Cardiac muscle cell (in vitro differentiated cells and primary cell): ENCODE measurements at places on chromosomes 16 and 17.

DNA sequence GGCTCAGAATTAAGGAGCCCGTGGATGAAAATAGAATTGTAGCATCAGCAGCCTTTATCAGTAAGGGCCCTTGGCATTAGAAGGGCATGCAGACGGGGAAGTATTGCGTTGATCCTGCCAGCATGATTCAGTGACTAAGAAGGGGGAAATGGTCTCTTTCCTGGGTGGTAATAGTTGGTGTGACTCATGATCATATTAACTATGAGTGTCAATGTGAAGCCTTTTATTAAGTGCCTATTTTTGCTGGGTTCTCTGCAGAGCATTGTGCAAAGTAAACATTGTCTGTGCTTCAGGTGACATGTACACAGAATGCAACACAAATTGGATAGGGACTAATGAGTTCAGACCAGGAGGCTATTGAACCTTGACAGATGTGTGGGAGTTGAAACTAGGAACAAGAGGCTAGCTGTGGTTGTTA, 24.5 kb downstream of the RCVRN start:
- DNase-seq, result no peak

- no peak for DNase-seq
Observed at GRCh38 chr17:228951-229708, 47.7 kb upstream of the DOC2B start.

GRCh38 chr16:426115-426905, 861 bp downstream of the RAB11FIP3 start:
- peak; percentile 30 for DNase-seq

GRCh38 chr17:61412860-61413660, 13.4 kb downstream of the TBX2 start:
- DNase-seq, result no peak

- DNase-seq, result no peak
Observed at GRCh38 chr16:3580251-3580651, 3.0 kb upstream of the NLRC3 start.

DNA sequence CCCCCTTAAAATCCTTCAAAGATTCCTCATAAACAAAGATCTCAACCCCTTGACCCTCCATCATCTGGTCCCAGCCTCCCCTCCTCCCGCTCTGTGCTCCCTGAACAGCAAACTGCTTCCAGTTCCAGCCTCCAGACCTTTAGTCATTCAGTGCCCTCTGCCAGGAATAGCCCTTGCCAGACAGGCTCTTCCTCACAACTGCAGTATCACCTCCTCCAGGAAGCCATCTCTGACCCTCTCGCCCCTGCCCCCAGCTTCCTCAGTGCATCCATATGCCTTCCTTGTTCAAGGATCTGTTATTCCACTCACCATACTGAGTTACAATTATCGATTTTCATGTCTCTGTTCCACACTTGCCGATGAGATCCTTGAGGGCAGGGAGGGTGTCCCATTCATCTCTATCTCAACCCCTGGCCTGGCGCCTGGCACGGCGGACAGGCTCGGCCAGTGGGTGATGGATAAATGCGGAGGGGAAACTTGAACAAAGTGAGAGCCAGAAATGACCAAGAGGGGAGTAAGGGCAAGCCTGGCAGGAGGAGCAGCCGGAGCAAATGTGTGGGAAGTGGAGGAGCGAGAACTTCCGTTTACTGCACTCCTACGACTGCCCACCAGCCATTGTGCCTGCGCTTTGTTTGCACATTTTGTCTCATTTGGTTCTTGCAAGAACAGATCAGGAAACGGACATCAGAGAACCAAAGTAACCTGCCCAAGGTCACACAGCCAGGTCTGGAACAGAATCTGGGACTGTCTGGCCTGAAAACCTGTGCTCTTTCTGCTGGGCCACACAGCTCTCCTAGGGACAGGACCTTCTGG, 2.0 kb upstream of the NXPH3 start:
- DNase-seq, result no peak

- no peak for DNase-seq
Observed at GRCh38 chr17:42748202-42748907, 3.5 kb upstream of the EZH1 start.

DNA sequence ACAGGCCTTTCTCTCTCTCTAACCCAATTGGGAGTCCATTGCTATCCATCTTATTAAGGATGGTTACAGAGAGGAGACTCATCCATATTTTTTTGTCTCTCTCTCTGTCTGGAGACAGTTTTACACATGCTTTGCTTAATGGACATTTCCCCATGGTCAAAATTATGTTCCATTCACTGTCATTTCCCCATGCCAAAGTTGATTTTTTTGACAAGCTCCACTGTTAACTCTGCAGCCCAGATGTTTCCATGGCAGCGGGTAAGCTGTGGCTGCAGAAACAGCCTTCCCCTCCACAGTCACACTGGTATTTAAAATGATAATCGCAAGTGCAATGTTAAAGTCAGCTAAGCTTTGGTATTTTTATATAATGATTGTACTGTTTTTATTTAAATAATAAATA, 63.9 kb upstream of the HLF start:
- no peak for DNase-seq

DNA sequence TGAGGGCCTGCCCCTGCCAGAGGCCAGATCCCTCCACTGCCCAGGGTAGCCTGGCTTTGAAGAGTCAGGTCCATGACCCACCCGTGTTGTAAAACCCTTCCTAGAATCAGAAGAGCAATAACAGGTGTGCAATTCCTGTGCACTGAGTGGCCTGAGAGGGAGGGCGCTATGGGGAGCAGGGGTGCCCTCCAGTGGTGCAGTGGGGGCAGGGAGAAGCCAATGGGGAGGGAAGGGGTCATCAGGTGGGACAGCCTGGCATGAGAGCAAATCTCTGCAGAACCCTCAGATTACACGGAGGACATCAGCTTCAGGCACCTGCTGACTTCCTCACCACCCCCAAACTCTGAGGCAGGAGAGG, 72.9 kb upstream of the ZNF469 start:
- DNase-seq, result no peak

DNA sequence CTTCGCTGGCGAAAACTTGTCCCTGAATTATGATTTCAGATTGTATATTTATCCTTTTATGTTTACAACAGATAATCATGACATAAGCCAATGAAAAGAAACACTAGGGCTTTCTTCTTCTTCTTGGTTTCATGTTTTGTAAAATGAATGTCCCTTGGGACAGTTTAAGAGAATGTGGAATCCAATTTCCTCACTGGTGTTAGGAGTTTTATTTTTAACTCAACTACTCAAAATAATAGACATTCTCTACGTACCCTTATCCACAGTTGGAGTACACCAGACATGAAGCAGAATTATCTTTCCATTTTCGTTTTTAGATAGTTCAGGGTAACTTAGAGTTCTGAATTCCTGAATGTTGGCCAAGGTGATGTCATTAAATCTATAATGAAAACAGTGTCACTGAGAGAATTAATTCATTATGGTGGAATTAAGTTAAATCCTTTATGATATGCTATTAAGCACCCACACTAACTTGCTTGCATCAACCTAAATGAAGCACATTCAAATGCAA, 43.4 kb downstream of the IRX6 start:
- no peak for DNase-seq

DNA sequence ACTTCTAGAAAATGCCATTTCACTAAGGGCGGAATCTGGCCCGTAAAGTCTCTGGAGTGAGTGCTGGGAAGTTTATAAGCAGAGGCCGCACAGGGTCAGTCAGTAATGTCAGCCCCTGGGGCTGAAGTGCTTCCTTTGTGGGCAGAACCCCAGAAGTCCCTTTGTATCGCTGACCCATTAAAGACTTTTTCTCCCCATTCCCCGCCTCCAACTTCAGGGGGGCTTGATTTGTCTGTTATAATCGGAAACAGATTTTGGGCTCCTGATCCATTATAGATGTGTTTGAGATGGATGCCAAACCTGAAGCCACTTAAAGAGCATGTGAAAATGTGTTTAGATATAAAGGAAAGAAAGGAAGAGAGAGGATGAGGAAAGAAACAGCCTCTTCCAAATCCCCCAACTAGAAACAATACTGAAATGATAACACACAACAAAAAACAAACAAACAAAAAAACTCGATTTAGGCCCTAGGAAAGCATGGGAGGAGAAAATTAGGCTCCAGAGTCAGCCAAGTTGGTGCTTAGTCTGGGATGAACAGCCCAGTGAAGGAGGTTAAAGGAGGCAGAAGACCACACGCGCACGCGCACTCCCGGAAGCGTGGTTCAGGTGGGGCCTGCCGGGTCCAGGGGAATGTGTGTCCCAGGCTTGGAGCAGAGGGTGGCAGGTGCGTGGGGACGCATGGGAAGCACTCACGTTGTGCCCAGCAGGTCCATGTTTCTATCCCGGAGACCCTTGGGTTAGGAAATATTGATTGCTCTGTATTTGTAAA, 27.1 kb downstream of the MSI2 start:
- no peak for DNase-seq

DNA sequence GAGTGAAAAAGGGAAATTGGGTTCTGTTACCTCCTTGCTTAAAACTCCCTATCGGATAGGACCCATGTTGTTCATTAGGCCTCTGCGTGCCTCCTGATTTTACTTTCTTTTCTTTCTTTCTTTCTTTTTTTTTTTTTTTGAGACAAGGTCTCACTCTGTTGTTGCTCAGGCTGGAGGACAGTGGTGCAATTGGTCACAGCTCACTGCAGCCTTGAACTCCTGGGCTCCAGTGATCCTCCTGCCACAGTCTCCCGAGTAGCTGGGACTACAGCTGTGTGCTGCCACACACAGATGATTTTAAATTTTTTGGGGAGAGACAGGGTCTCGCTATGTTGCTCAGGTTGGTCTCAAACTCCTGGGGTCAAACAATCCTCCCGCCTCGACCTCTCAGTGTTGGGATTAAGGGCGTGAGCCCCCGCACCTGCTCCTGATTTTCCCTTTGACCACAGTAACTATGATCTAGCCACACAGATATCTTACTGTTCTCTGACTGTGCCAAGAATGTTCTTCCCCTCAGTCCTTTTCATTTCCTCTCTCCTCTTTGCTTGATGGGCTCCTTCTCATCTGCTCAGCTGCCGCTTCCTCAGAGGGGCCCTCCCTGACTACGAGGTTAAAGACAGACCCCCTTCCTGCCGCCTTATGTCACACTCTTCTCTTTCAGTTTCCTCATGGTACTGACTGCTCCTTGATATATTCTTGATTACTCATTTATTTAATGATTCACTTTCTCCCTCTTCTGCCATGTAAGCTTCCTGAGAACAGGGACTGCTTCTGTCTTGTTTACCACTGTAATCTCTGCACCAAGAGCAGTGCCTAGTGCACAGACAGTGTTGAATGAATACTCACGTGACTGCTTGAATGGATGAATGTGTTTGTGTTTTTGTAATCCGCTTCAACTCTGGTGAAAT, 44.3 kb downstream of the LCMT1 start:
- no peak for DNase-seq
